ENCODE measurements at places on chromosomes 6 and 20.

DNA sequence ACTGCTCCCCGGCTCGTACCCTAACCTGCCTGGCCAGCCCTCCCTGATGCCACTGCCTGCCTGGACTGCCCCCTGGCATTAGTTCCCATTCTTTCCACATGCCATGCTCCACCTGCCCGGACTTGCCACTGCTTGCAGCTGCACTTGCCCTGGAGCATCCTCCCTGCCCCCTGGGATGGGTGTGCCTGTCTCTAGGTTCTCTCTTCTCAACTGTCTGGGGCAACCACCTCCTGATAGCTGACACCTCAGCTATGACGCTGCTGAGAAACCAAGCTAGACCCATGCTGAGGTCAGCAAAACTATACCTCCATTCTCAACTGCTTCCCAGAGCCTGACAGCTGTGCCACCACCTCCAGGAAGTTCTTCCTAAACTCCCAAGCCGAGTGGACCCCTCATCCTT, 72.1 kb downstream of the PERP start:
- DNase-seq, result no peak

DNA sequence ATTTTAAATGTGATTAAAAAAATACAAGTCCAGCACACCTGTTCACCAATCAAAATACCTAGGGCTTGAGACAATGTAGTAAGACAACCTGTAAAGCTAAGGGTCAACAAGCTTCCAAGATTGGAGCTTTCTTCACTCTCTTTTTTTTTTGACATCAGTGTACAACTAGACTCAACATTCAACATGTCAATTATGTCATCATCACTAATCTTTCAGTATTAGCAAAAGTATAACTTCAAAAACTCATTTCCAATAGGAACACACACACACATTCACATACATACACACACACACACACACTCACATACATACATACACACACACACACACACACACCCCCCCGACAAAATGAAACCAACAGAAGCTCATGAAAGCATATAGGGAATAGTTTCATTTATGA, 26.0 kb downstream of the PRKN start:
- no peak for DNase-seq

DNA sequence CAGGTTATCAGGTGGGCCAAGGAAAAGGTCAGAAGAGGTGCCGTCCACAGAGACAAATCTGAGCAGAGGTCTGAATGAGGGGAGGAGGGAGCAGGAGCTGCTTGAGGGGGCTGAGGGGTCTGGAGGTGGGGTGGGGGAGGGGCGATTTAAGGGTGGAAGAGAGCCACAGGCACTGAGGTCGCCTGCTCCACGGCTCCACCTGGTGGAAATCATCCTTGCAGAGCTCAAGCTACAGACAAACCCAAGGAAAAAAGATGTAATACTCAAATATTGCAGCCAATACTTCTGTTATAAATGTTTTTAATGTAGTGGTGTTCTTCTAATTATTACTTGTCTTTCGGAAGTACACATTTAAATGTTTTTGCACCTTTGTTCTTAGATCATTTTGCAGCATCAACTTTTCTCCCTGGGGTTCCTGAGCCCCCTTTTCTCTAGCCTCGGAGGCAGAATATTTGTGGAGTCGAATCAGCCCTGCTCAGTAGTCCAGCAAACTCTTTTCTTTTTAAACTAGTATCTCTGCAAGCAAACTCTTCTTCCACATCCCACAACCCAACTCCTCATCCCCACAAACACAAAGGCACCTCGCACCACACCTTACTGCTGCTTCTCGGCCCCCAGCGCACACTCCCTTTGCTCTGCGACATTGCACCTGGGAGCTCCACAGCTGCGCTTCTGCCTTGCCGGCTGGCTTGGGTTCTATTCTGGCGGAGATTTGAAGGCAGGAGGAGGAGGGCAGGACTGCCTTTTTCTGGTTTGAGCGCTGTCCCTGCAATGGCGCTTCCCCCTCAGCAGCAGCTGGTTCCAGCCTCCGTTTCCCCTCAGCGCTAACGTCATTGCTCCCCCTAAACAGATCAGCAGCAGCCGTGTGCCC, 51.0 kb upstream of the TFAP2A start:
- no peak for DNase-seq

DNA sequence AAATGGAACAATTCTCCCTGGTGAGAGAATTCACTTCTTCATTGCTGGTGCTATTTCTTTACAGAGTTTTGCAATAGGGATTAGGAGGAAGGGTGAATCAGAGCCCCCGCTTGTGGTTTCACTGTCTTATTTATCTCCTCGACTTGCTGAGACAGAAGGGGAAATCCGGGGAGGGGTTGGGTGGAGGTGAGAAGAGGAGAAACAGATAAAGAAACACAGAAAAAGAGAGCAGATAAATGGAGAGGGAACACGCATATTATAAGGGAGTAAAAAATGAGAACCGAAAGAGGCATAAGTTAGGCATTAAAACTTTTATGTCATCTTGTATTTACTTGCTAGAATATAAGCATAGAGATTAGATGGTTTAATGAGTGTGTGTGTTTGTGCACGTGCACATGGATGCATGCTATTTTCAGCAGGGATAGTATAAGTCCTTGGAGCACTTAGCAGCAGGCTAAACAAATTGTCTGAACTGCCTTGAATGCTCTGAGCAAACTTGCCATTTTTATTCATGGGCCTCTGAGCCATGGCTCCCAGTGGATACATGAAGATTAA, 105.0 kb downstream of the OLIG3 start:
- DNase-seq, result peak; percentile 81

GRCh38 chr6:134619077-134619476, 301.2 kb upstream of the SGK1 start:
- no peak for DNase-seq

- no peak for DNase-seq
Observed at GRCh38 chr20:44104798-44105517, 82.0 kb downstream of the JPH2 start.

DNA sequence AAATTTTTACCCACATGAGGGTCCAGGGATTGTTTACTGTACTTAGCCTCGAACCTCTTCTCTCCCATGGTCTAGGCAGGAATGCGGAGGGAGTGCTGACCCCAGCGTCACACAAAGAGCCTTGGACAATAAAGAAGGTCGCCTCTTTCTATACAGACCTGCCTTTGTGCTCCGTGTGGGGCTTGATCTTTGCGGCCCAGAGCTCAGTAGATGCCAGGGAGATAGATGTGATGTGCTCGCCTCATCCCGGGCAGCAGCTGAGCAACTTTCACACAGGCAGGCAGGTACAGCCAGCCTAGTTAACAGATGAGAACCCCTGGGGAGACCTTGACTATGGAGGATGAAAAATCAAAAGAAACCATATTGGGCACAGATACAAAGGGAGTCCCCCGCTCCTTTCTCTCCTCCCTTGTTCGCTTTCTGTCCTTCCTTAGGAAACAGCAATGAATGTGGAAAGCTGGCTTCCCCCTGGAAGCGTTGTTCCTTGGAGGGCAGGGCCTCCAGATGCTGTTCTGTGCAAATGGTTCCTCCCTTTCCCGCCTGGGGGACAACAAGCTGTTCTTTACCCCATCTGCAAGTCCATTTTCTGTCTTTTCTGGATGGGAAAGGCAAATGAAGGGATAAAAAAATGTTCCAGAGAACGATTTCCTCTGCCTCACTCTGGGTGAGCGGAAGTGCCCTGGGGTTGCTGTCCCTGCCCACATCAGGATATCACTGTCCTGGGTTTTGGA, 128.3 kb downstream of the OLIG3 start:
- DNase-seq, result no peak

- DNase-seq, result no peak
Observed at GRCh38 chr20:33490934-33491656, 1.2 kb downstream of the CBFA2T2 start.

DNA sequence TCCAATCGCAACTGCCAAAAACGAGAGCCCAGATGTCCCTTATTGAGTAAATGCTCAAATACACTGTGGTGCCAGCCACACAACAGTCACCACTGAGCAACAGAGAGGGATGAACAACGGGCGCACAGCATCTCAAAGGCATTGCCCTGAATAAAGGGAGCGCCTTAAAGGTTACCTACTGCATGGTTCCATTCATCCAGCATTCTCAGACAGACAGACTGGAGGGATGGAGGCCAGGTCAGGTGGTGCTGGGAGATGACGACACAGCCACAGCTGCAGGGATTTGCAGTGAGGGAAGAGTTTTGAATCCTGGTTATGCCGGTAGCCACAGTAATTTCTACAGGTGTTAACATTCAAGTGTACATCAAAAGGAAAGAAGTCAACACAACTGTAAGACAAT, 615.5 kb upstream of the AGPAT4 start:
- no peak for DNase-seq

DNA sequence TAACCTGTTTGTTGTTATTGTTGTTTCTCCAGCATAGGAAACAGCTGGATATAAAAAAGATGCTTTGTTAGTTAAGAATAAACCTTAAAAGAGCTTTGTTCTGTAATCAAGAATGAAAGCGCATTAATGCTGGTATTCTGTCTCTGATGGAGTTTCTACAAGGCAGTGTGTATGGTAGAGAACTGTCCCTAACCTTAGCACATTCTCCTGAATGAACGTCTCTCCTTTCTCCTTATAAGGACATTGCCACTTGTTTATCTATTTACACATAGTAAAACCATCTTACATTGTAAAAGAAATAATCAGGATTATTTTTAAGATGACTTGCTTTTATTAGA, 33.8 kb upstream of the LCA5 start:
- DNase-seq, result no peak

DNA sequence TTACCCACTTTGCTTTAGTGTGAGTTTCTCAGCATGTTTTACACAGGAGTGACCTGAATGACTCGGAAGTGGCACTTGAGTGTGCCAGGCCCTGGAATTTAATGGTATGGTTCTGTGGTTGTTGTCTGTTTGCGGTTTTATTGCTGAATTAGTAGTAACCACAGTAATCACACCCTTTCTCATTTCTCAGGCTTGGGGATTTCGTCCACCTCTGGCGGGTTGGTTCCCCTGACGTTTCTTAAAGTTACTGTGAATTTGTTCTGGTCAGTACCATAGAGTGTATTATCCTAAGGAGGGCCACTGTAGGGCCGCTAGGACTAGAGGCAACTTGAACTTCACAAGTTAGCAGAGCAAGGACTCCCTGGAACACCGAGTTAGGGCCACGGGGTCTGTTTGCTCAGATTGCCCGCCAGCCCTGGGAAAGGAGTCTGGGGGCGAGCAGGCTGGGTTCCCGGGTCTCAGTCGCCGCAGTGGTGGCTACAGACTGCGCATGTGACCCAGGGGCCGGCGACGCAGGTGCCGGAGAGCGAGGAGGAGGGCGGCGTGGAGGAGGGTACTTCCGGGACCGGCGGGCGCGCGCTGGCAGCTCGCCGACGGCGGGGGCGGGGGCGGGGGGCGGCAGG, 546 bp upstream of the KLHL32 start:
- peak; percentile 71 for DNase-seq

DNA sequence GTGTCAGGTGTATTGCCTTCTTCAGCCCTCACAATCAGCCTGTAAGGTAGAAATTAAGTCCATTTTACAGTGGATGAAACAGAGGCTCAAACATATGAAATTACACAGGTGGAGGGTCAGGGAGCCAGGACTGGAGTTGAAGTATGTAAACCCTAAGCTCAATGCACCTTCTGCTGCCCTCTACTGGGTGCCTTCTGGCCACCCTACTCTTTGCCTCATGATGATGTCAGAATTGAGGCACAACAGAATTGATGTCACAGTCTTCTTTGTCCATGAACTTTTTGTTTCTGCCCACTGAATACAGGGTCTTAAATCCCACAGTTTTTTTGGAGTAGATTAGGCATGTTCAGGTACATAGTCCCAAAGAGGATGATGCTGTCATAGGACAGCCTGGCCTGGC, 400.8 kb upstream of the CHD6 start:
- no peak for DNase-seq

- no peak for DNase-seq
Observed at GRCh38 chr6:112710710-112711109, 363.6 kb downstream of the RFPL4B start.

GRCh38 chr20:63748070-63748933, 8.7 kb downstream of the SLC2A4RG start:
- no peak for DNase-seq

DNA sequence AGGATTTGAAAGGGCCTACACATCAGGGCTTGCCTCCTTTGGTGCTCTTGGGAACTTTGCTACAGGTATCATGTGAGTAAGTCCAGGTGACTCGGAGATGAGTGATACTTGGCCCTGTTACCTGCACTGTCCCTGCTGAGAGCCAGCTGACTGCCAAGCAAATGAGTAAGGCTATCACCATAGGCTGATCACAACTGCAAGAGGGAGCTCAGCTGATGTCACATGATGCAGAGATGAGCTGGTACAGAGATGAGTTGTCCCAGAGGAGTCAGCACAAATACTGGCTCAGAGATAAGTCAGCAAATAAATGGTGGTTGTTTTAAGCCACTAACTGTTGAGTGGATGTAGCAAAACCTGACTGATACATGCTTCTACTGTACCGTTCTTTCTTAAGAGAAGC, 41.4 kb downstream of the LAMP5 start:
- no peak for DNase-seq

DNA sequence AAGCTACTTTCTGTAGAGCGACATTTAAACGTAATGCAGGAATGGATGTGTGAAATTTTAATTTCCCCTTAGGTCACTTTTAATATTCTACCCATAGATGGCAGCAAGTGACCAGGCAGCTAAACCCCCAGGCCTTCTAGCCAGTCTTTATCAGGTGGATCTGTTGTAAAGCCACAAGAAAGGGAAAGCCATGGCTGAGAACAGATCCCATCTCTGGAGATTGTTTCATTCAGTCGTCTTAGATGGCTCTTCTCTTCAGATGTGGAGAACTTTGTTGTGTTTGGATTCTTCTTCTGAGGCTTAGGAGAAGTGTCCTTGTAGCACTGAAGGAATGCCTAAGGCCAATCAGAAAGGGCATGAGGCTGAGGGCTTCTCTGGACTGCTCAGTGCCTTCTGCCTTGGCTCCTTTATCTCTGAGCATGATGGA, 15.8 kb upstream of the RNF182 start:
- peak; percentile 71 for DNase-seq

Measured in CD4-positive, alpha-beta T cell treated with Interleukin-10 for 1 hour (primary cell).